ENCODE measurements at places on chromosomes 16 and 17.

DNA sequence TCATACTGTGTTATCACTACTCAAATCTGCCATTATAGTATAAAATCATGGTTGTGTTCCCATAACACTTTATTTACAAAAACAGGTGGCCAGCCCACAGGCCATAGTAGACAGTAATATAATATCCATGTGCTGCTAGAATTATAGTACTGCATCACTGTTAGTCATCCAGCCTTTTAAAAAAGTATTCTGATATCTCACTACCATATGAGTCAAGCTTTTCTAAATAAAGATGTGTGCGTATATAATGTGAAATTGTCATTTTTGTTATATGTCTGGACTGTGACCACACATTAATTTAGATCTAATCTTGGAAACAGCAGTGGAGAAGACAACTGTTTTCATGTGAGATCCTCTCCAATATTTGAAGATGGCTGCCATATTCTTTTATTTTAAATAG, 1049.1 kb upstream of the GOT2 start:
- DNase-seq = no peak

GRCh38 chr17:17180141-17180603, 26.0 kb downstream of the PLD6 start:
- DNase-seq = no peak

GRCh38 chr17:48586355-48587258, 3.4 kb downstream of the HOXB3 start:
- DNase-seq = no peak

DNA sequence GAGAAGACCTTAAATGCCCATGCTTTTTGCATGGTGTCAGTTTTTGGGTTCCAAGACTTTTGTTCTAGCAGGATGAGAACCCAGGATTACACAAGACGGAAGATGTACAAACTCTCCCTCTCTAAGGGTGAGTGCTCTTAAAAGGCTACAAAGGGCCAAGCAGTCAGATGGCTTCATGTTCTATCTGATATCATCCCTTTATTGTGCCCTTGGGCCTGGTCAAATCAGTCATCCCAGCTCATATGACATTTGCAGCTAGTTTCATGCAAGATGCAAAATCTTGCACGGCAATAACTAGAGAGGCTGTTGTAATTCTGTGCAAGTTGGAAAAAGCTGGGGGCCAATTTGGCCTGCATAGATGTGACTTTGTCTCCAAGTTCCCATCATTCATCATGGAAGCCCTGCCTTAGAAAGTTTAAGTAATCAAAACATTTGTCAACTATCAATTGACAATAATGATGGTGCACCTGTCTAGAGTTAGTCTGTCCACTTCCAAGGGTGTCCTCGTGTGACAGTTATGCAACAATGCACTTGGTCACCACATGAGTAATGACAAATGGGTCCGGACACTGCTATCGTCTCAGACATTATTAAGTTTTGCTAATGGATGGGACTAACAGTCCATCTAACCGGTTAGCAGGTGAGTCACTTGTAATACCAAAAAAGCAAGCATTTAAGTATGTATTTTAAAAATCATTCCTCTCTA, 58.6 kb upstream of the ZFHX3 start:
- no peak for DNase-seq

GRCh38 chr16:75476817-75477216, 12.3 kb upstream of the TMEM170A start:
- DNase-seq = no peak

DNA sequence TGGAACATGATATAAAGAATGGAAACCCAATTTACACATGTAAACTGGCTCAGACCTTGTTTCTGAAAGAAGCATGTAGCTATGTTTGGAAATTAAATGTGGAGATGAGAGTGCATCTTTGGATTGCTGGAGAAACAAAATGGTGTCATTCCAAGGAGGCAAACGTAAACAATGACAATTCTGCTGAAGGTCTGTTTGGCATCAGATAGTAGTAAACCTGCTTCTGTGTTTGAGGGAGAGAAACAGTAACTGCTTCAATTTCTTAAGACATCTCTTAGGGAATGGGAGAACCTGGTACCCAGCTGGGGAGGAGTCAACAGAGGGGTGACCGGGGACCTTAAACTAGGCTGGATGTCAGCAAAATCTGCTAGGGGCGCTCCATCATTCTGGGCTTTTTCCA, 23.5 kb downstream of the GPRC5B start:
- no peak for DNase-seq

DNA sequence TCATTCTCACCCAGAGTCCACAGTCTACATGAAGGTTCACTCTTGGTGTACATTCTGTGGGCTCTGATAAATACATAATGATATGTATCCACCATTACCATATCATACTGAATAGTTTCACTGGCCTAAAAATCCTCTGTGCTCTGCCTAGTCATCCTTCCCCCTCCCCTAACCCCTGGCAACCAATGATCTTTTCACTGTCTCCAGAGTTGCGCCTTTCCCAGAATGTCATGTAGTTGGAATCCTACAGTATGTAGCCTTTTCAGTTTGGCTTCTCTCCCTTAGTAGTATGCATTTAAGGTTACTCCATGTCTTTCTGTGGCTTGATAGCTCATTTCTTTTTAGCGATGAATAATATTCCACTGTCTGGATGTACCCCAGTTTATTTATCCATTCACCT, 101.3 kb downstream of the NOG start:
- DNase-seq = no peak

DNA sequence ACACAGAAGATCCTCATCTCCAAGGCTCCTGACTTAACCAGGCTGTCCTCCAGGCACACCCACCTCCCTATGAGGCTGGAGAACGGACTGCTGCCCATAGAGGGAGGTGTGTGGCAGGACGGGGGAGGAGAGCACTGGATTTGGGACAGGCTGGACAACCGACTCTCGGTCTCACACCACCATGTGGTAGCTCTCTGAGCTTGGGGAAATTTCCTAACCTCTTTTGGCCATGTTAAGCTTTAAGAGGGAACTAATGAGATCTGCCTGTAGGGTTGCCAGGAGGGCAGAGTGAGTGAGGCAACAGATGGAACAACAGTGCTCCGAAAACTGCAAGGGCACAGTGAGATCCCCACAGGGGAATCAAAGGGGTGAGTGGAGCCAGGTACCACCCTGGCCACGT, 32.7 kb downstream of the RHBDL3 start:
- DNase-seq = no peak

DNA sequence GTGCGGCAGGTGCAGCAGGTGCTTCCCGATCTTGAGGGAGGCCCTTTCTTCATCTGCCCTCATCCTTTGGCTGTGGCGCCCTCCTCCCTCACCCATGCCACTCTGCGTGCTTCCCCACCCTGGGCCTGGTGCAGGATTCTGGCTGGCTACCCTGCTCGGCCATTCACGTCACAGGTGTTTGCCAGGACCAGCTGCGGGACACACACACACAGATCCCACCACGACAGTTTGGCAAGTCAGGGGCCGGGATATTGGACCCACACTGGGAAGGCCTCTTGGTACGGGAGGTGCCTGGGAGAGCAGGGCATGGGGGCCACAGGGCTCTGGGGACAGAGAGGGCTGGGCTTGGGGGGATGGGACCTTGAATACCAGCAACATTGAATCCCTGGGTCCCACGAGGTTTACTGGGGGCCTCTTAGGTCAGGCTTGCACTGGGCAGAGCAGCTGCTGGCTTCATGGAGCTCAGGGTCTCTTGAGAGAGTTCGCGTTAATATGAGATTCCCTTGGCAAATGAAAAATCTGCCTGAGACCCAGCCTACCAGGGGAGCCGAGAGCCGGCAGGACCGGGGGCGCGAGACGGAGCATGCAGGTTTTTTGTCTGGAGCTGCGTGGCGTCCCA, 15.1 kb downstream of the ADCY7 start:
- no peak for DNase-seq

GRCh38 chr16:48862087-48862532, 252.1 kb upstream of the N4BP1 start:
- DNase-seq = no peak

DNA sequence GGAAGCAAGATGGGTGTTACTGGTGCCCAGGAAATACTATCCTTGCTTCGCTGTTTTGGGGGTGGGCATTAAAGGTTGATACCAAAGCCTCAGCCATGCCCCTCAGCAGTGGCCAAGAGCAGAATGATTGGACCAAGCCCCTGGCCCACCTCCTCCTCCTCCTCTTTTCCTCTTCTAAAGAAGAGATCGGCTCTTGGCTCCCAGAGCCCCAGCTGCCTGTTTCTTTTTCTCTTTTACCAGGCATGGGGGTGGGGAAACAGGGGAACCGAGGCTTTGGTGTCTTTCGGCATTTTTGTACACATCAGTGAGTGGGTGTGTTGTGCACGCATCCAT, 5.8 kb downstream of the THRA start:
- no peak for DNase-seq

All from effector memory CD4-positive, alpha-beta T cell (primary cell).